ENCODE measurements at places on chromosomes 3 and 15.

DNA sequence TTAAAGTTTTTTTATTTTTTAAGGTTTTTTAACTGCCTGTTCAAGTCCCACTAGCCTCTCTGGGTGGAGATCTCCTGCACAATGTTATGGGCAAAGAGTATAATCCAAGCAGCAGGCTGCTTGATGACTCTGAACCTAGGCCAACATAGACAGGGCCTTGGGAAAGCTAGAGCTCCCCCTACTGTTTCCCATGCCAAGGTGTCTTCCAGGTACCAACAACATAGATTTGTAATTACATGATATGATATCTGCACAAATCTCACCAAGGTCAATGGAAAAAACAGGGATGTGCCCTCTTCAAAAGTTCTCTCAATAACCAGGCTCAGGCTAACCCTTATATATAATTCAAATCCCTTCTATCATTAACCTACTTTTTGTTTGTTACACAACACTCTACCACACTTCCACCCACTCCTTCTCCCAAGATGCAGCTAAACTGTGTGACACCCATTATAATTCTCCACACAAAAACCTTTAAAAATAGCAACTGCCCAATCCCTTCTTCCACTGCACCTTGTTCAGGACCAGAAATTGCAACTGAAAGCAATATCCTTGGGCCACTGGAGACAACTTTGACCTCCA, 43.8 kb downstream of the RBM15B start:
- no peak for DNase-seq

DNA sequence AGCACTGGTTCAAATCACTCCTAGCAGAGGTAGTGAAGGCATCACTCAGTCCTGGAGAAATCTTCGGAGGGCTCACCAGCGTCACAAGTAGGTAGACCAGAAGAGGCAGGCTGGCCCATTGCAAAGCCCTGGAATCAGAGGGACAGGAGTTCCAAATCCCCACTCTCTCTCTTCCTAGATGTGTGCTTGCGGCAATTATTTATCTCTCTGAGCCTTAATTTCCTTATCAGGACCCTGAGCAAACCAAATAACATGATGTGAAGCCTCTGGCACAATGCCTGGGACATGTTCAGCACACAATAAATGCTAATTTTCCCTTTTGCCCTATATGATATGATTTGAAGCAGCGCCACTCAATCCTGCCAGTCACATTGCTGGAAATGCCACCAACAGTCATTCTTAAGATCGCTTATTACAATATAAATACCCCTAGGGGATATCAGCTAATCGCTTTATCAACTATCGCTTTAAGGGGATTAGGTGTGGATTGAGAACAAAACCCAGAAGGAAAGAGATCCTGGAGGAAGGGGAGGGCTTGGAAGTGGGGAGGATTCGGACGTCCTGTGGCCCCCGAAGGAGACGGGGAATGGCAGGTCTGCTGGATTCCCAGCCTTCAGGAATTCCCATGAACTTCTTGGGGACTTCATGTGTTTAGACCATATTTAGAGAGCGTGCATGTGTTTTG, 59.5 kb upstream of the TSEN2 start:
- DNase-seq, result no peak

- DNase-seq, result peak; percentile 11
Observed at GRCh38 chr3:64311424-64312061, 86.3 kb upstream of the PRICKLE2 start.

GRCh38 chr3:166285001-166285400, 447.8 kb upstream of the BCHE start:
- no peak for DNase-seq

GRCh38 chr3:195546130-195546560, 3.0 kb upstream of the PPP1R2 start:
- DNase-seq, result no peak

GRCh38 chr15:83292317-83292716, 7.9 kb upstream of the BNC1 start:
- no peak for DNase-seq

- no peak for DNase-seq
Observed at GRCh38 chr3:32009101-32009500, 27.6 kb downstream of the ZNF860 start.

DNA sequence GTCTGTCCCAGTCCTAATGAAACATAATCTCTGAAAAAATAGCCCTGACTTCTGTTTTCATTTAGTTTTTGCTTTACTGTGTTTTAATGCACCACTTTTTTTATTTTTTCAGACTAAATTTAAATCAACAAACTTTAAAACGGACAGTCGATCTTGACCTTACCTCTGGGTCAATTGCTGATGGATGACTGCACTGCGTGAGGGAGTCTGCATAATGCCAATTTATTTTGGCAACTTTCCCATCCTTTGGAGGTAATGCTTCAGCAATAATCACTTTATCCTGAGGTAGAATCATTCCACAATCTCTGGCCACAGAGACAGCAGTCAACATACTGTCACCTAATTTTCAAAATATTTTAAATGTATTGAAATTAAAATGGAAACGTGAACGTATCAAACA, 32.5 kb upstream of the GP5 start:
- DNase-seq, result no peak

- no peak for DNase-seq
Observed at GRCh38 chr3:13045241-13045903, 27.9 kb downstream of the IQSEC1 start.

GRCh38 chr3:151835751-151836525, 22.0 kb downstream of the AADAC start:
- DNase-seq, result no peak

GRCh38 chr3:74023395-74023794, 398.7 kb upstream of the PDZRN3 start:
- DNase-seq, result no peak

DNA sequence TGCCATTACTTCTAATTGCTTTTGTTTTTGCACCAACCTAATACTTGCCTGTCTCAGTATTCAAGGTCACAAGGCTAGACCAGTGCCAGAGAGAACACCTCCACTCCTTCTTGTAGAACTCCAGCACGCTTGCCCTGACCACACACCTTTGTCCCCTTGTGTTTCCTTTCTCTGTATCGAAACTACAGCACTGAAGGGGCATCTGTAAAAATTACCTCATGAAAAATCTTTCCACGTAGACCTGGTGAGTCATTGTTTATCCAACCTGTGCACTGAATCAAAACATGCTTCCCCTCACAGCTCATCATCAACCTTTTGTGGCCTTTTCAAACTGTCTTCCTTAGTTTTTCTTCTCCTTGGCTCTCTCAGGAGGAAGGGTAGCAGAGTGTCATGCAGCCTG, 259.5 kb downstream of the THRB start:
- no peak for DNase-seq

GRCh38 chr3:42376344-42376798, 34.0 kb downstream of the LYZL4 start:
- DNase-seq, result no peak

DNA sequence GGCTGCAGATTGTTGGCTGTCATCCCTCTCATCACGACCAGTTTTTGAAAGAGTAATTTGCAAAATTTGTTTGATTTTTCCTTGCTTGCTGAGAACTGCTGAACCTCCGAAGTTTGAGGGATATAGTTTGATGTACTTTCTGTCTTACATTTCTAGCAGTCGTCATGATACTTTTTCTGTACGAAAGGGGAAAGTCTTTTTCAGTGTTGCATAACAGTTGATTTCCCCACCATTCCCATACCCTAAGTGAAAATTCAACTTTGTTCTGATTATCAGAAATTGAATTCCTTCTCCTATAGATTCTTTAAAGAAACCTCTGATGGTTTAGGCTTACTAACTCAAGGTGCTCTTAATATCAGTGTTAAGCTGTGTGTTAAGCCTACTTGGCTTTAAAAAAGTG, 1.6 kb downstream of the PDE8A start:
- DNase-seq, result no peak

DNA sequence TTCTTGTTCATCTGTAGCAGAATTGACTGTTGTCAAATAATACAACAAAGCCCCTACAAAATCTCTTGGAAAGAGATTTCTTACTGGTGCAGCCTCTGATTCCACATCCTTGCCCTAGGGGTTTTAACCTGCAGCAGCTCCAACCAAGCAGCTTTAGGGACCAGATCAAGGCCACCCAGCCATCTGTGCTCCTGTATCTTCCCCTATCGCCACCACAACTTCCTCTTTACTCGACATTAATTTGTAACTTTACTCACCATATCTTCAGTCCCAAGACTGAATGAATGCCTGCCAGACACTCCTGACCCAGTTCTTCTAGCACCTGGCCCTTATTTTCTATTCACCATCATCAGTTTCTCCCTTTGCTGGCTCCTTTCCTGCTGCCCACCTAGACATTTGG, 156.6 kb upstream of the IL12A start:
- no peak for DNase-seq

- no peak for DNase-seq
Observed at GRCh38 chr3:71562938-71563337, 20.6 kb downstream of the FOXP1 start.

DNA sequence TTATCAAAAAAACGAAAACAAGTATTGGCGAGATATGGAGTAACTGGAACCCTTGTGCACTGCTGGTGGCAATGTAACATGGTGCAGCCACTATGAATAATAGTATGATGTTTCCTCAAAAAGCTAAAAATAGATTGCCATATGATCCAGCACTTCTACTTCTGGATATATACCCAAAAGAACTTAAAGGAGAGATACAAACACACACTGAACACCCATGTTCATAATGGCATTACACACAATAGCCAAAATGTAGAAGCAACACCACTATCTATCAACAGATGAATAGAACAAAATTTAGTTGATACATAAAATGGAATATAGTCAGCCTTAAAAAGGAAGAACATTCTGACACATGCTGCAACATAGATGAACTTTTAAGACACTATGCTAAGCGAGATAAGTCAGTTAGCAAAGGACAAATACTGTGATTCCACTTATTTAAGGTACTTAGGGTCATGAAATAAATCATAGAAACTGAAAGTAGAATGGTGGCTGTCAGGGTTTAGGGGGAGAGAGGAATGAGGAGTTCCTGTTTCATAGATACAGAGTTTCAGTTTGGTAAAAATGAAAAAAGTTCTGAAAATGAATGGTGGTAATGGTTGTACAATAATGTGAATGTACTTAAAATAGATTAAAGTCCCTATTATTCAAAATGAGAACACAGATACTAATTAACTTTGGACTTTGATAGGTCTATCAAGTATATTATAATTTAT, 59.4 kb upstream of the IMPG2 start:
- no peak for DNase-seq

DNA sequence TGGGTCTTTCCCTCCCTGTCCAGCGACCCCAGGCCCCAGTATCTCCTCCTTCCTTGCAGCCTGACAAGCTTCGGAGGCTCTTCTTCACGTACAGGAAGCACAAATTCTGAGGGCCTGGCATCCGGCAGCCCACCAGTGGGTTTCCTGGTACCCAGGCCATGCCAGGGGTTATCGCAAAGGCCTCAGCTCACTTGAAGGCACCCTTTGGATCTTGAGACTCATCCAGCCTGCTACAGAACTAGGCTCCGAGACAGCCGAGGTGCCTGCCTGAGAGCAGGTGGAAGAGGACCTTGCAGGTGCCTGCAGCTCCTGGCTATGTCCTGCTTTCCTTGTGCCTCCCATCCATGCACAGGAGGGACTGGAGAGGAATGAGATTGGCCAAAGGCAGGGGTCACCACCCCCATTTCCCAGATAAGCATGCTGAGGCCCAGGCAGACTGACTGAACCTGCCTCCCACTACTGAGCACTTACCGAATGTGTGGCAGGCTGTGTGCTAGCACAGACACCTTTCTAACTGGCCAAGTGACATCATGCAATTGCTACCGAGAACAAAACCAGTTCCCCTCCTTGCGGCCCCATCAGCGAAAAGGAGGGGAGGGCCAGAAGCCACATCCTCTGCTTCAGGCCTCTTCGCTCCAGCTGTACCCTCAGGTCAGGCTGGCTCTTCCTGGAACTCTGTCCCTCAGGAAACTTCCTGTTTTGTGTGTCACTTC, 11.2 kb downstream of the SH2D7 start:
- DNase-seq, result no peak

GRCh38 chr3:192216067-192216466, 511.3 kb downstream of the FGF12 start:
- no peak for DNase-seq

GRCh38 chr3:154040283-154040682, 80.9 kb upstream of the ARHGEF26 start:
- no peak for DNase-seq

- DNase-seq, result no peak
Observed at GRCh38 chr15:26702381-26702780, 70.5 kb downstream of the GABRB3 start.

DNA sequence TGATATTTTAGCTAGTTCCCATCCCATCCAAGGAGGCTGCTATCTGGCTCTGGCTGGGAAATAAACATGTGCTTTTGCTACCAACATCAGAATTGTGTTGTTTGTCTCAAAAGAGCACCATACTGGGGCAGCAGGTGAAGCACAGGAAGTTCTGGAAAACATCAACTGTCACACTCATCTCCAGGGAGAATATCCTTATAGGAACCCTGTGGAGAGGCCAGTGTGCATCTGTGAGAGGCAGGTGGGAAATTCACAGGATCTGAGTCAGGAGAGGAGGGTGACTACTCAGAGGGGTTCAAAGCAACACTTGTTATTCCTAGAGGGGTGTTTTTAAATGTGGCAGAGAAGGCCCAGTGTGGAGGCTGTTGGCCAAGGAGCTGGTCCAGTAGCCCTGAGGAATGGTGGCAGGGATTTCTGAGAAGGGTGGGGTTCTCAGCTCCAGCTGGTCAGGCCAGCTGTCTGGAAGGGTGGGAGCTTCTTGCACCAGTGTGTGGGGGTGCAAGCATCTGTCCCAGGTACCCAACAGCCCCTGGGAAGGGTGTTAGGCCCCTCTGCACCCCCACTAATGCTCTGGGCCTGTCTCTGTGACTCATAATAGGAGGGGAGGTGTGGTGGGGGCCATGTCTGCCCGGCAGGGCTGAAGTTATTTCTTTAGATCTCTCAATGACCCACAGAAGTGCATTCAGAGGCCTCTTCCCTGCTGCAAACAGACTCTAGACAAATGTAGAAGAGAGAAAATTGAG, 28.7 kb downstream of the RPSA start:
- DNase-seq, result no peak

GRCh38 chr3:189393598-189393997, 221.8 kb downstream of the TPRG1 start:
- DNase-seq, result no peak

- no peak for DNase-seq
Observed at GRCh38 chr3:33575311-33575710, 135.1 kb upstream of the UBP1 start.

- no peak for DNase-seq
Observed at GRCh38 chr3:68667346-68667745, 265.0 kb downstream of the TAFA4 start.

All from head of caudate nucleus (tissue), 42 donors.